Activated CD4-positive, alpha-beta memory T cell treated with anti-CD3 and anti-CD28 coated beads for 36 hours (primary cell): ENCODE measurements at places on chromosomes 4 and X.

DNA sequence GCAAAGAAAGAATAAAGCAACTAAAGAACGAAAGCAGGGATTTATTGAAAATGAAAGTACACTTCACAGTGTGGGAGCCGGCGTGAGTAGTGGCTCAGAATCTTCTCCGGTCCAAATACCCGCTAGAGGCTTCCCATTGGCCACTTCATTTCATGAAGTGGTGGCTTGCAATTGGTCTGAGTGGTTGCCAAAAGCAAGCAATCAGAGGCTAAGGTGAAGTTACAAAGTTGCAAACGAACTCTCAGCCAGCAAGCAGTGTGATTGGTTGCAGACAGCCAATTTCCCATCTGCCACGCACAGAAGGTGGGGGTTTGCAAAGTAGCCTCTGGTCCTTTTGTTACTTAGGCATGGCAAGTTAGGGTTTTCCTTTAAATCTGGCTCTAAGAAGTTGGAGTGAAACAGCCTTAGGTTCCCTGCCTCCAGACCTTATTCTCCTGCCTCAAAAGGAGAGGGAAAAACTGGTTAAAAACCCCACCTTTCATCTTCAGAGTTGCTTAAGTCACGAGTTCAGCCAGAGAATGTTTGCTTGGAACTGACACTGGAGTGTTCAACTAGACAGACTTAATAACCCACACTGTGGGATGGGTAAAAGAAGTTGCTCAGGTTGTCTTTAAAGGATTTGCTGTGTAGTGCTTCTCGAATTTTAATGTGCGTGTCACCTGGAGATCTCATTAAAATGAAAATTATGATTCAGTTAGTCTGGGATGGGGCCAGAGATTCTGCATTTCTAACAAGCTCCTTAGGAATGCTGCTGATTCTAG lies 6.9 kb upstream of the CLOCK start:
- peak; percentile 32 for DNase-seq

- DNase-seq = no peak
Measured at GRCh38 chr4:144304025-144304424, 163.5 kb upstream of the GYPA start.

DNA sequence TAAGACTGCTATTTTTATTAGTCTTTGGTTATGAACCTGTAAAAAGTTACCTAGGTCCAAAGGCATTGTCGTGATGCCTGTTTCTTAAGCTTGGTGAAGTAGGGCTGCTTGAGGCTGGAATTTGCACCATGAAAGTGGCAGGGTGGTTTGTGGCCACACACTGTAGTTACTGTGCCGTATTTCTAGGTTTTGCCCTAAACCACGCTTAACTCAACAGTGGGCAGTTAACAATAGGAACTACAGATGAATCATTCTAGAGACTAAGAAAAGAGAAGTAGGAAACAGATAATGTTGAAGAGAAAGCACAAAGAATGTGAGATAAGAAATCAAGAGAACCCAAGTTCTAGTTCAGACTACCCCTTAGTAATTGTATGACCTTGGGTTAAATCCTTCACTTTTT lies 11.5 kb downstream of the ETNPPL start:
- no peak for DNase-seq

- DNase-seq = no peak
Measured at GRCh38 chr4:152165846-152166245, 370.0 kb downstream of the FBXW7 start.

DNA sequence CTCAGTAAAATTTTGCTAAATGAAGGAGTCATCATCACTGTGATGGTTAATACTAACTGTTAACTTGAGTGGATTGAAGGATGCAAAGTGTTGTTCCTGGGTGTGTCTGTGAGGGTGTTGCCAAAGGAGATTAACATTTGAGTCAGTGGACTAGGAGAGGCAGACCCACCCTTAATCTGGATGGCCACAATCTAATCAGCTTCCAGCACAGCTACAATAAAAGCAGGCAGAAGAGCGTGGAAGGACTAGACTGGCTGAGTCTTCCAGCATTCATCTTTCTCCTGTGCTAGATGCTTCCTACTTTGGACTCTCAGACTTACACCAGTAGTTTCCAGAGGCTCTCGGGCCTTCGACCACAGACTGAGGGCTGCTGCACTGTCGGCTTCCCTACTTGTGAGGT lies 21.3 kb upstream of the WDR44 start:
- DNase-seq = no peak

- DNase-seq = no peak
Measured at GRCh38 chr4:86439293-86439692, 79.4 kb upstream of the MAPK10 start.

- no peak for DNase-seq
Measured at GRCh38 chr4:114026447-114026846, 47.0 kb upstream of the ARSJ start.

GRCh38 chr4:3708611-3709010 lies 57.6 kb upstream of the ADRA2C start:
- no peak for DNase-seq

DNA sequence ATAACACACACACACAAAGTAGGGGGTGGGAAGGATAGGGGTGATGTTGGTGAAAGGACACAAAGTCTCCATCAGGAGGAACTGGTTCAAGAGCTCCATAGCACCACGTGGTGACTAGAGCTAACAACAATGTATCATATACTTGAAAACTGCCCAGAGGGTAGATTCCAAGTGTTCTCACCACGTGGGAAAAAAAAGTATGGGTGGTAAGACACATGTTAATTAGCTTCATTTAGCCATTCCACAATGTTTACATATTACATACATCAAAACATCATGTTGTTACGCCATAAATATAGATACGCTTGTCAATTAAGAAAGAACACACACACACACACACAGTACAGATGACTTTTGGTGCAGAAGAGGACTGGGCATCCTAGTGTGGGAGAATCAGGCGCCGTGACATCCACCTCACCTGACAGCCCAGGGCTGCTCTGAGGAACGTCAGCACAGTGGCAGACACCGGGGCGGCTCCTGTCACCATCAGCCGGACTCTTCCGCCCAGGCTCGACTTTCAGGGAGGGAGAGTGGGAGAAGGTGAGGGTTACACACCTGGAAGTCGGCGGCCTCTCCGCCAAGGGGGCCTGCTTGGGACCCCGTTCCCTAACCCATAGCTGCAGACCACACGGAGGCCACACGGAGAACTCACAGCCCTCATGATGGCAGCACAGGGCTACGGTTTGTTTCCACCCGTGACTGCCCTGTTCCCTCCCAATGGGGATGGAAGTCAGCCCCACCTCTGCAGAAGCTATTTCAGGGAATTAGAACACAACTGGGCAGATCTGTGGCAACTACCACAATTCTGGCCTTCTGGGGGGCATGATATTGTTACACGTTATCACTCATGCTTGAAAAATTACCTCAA lies 31.8 kb upstream of the CENPU start:
- no peak for DNase-seq

GRCh38 chrX:54248309-54248708 lies 65.3 kb upstream of the FAM120C start:
- no peak for DNase-seq
